Kasumi-1 (cell line): ENCODE measurements at places on chromosomes 7 and 10.

GRCh38 chr7:151453326-151453791, 13.4 kb upstream of the CRYGN start:
- no peak for DNase-seq

GRCh38 chr7:110119883-110120581, 970.9 kb upstream of the LRRN3 start:
- DNase-seq = no peak

DNA sequence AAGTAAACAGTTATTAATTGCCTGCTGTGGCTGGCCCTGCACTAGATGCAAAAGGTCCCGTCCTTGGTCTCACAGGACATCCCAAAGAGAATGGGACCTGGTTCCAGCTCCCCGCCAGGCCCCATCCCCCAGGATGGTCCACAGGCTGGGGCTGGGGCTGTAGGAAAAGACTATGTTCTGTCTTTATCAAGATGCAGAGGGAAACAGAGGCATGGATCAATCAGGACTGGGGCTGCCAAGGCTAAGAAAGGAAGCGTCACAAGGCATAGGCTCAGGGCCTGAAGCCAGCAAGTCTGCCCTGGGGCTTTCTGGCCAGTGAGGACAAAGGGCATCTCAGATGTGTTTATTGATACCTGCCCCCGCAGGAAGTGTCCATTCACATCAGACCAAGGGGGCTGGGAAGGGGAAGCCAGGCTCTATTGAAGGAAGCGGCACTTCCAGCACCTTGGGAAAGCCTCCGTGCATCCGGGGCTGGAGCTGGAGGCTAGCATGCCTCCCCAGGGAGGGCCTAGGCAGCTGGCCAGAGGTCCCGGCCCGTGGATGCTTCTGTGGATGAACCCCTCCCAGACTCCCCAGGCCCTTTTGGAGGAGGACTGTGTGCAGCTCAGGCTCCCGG, 5.8 kb downstream of the VSIR start:
- DNase-seq = no peak

GRCh38 chr7:36937754-36938563, 213.7 kb upstream of the AOAH start:
- peak; percentile 37 for DNase-seq

- DNase-seq = no peak
Measured at GRCh38 chr7:150965273-150965830, 12.8 kb downstream of the KCNH2 start.

- no peak for DNase-seq
Measured at GRCh38 chr10:1662438-1663025, 74.8 kb downstream of the ADARB2 start.

GRCh38 chr7:154332811-154333580, 280.8 kb downstream of the DPP6 start:
- no peak for DNase-seq

- DNase-seq = no peak
Measured at GRCh38 chr7:105622106-105622731, 40.9 kb upstream of the EFCAB10 start.

DNA sequence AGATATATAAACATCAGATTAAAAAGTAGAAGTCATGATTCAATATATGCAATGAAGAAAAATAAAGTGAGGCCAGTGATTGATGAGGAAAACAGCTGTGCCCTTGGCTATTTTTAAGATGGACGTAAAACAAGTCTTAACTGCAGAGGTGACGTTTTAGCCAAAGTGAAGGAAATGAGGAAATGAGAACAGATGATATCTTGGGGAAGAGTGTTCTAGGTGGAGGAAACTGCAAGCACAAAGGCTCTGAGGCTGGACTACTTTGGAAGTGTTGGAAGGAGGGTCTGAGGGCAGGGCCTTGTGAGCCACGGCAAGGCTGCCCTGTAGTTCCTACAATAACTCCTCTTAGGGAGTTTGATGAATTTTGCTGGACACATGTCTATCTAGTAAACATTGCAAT, 140.5 kb upstream of the AKR1E2 start:
- no peak for DNase-seq

DNA sequence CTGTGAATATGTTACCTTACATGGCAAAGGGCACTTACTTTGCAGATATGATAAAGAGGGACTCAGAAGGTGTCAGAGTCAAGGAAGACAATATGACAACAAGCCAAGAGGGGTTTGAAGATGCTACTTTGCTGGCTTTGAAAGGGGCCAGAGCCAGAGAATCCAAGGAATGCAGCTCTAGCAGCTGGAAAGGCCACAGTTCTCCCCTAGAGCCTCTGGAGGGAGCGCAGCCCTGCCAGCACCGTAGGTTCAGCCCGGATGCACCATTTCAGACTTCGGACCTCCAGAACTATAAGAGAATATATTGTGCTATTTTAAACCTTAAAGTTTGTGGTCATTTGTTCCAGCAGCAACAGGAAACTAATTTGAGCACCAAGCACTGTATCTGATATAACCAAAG, 32.9 kb upstream of the WDR11 start:
- no peak for DNase-seq

- DNase-seq = no peak
Measured at GRCh38 chr7:27154901-27155815, 1.3 kb downstream of the HOXA7 start.

DNA sequence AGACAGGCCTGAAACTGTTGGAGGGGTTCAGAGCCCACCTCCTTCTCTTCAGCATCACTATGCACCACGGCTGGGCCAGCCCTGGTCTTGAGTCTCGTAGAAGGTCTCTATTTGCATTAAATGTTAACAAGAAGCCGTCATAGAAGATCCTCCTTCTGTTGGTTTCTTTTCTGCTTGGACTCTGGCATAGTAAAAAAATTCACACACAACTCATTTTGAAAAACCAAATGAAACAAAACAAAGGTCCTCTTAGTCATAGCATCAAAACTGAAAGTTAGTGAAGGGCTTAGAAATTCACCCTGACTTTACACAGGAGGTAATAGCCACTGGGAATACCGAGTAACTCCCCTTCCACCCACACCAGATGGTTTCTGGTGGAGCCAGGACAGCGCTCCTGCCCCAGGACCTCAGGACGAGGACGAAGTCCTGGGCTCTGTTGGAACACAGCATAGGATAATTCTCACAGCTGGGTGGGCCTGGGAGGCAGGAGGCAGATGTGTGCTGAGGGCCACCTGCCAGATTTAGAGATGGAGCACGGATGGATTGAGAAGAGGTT, 248.4 kb upstream of the KLF6 start:
- DNase-seq = no peak

GRCh38 chr7:16028636-16029035, 342.2 kb upstream of the MEOX2 start:
- DNase-seq = no peak

- no peak for DNase-seq
Measured at GRCh38 chr7:67346126-67346525, 349.5 kb downstream of the TYW1 start.

- DNase-seq = peak; percentile 74
Measured at GRCh38 chr10:15419279-15419874, 48.3 kb upstream of the FAM171A1 start.

DNA sequence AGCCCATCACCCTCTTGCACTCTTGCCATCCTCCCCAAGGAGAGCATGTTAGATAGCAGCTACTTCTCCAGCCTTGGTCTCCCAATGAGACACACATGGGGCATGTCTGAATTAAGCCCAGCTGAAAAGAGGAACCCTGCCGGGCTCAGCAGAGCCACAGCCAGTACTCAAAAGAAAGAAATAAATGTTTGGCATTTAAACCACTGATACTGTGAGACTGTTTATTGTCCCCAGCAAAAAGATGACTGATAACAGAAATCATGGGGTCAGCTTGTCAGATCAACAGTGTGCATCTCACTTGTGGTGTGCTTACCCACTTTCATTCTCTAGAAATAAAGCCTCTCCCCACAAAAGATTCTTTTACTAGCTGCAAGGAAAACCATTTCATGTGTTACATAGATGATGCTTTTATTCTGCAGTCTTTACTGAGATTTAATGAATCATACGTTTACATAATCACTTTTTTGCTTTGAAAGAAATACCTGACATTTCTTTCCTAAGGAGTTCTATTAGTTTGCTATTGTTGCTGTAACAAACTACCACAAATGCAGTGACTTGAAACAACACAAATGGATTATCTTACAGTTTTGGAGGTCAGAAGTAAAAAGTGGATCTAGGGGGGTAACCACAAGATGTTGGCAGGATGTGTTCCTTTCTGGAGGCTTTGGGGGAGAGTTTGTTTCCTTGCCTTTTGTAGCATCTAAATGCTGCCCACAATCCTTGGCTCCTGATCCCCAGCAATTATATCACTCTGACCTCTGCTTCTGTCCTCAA, 20.9 kb downstream of the ANKRD7 start:
- DNase-seq = peak; percentile 22

DNA sequence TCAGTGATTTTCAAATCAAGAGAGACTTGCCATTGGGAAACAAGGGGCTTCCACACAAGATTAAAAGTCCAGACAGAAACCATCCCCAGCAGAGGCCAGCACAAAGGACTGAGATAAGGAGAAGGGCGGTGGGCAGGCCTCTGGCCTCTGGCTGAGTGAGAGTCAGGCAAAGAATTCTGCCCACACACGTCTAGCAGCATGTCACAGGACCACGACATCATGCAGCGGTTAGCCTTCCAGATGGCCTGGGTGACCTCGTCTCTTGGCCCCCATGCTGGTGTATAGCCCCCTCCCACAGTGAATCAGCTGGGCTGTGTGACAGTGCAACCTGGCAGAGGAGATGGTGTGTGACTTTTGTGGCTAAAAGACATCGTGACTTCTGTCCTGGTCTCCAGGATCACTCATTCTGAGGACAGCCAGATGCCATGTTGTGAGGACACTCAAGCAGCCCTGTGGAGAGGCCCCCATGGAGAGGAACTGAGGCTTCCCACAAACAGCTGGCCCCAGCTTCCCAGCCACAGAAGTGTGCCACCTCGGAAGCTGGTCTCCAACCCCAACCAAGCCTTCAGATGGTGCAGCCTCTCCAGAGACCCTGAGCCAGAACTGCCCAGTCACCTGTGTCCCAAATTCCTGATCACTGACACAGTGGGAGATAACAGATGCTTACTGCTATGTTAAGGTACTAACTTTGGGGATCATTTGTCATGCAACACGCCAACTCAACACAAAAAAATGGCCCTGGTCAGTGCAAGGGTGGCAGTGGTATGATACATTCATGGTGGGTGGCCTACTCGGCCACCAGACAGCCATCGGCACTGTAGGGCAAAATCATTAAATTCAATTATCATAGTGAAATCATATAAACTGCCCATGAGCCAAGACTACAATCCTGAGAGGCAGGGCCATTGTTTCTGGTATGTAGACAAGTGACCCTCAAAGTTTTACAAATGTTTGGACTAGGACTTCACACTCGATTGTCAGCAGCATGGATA, 73.2 kb downstream of the TNS3 start:
- DNase-seq = no peak

DNA sequence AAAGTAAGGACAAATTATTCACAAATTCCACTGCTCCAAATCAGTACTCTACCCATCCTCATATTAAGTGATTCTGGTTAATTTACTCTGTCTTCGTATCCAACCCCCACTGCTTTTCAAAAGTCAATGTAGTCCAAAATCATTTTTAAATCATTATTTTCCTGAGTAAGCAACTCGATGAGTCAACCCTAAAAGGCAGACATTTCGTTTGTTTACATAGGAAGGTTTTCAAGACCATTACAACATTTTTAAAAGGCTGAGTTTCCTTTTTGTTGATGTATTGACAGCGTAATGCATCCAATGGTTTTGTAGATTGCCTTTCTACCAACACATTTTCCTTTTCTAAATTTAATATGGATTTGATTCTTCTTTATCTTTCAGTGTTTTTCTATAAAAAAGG, 523.0 kb upstream of the ANKRD30A start:
- DNase-seq = no peak

- DNase-seq = no peak
Measured at GRCh38 chr10:104582602-104582951, 58.5 kb upstream of the SORCS3 start.

GRCh38 chr7:133433165-133433812, 180.4 kb downstream of the EXOC4 start:
- DNase-seq = no peak

- DNase-seq = no peak
Measured at GRCh38 chr7:22597844-22598243, 97.9 kb upstream of the STEAP1B start.

DNA sequence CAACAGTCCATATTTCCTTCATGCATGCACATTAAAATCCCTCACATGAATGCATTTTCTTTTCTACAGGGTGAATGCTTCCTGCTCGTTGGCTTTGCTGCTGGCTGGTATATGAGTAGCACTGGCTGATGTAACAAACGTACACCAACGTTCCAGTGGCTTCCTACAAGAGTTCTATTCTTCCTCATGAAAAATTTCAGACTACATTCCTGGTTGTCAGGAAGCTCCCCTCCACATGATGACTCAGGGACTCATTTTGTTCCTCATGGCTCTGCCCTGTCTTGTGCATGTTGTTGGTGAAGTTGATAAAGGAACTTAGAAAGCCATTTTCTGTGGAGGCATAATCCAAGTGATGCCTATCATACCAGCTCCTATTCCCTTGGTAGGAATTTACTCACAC, 470.7 kb upstream of the KLF6 start:
- no peak for DNase-seq

DNA sequence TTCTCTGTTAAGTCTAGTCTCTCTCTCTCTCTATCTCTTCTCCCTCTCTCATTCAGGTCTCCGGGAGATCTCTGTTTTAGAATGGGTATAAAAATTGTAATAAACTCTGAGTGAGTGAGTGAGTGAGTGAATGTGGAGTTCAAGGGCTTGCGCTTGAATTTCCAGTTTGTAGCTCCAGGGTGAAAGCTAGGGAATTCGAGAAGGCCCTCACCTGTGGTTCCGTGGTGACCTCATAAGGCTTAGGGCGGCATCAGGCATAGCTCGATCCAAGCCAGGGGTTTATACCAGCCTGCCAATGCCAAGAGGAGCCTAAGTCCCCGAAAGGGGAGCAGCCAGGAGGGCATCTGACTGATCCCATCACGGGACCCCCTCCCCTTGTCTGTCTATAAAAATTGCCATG, 456 bp downstream of the AKR1B15 start:
- no peak for DNase-seq

DNA sequence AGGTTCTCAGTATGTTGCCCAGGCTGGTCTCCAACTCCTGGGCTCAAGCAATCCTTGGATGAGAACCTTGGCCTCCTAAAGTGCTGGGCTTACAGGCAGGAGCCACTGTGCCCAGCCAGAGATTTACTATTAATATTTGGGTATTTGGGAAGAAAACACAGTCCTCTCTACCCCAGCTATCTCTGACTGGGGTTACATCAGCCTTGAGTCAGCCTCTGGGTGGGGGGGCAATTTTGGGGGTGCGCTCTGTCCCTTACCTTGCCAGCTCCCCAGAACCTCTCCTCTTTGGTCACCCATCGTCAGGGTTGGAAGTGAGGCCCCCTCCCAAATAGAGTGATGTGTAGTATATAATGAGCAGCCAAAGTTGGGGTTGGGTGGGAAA, 1.8 kb downstream of the MLXIPL start:
- DNase-seq = no peak

- DNase-seq = no peak
Measured at GRCh38 chr7:130491841-130492522, at the start of gene MEST. TSS of gene MEST (plus strand) at chr7:130492085. CDS start at chr7:130492314, 229 bp downstream.
